Activated CD8-positive, alpha-beta T cell treated with anti-CD3 and anti-CD28 coated beads for 36 hours (primary cell): ENCODE measurements at places on chromosomes 6 and 20. TPM values are rescaled to one million over a fixed set of nuclear protein-coding genes. Genes with fewer than 3 reads are reported as not detected.

Gene ATP6V1G2
- 0.86 TPM for total RNA-seq

Gene HLA-DOB
- total RNA-seq, result 11.6 TPM

Gene ULBP3
- total RNA-seq, result 0.77 TPM

Gene PLCB4
- total RNA-seq, result not detected

Gene MACROD2
- total RNA-seq, result not detected

Gene DEFB129
- total RNA-seq, result not detected

Gene GPR6
- total RNA-seq, result not detected

Gene AVP
- not detected for total RNA-seq

Gene STMN3
- 17.8 TPM for total RNA-seq

Gene ABCF1
- total RNA-seq, result 86.9 TPM

Gene TAPBP
- 179 TPM for total RNA-seq

Gene NCR2
- 0.56 TPM for total RNA-seq

Gene CRISP2
- total RNA-seq, result not detected

Gene SOX18
- not detected for total RNA-seq

Gene FILIP1
- 0.07 TPM for total RNA-seq

Gene MTFR2
- 20.9 TPM for total RNA-seq

Gene BHLHE23
- total RNA-seq, result not detected

Gene BTBD3
- total RNA-seq, result 5.3 TPM

Gene STX11
- total RNA-seq, result 20.7 TPM

Gene GGTLC1
- not detected for total RNA-seq

Gene OR12D3
- not detected for total RNA-seq

Gene SDC4
- total RNA-seq, result 21.1 TPM

Gene VNN1
- total RNA-seq, result not detected

Gene C20orf173
- not detected for total RNA-seq

Gene DEF6
- 97.1 TPM for total RNA-seq

Gene PDE10A
- not detected for total RNA-seq

Gene PKIB
- 0.90 TPM for total RNA-seq

Gene TFAP2C
- total RNA-seq, result not detected

Gene NEURL2
- total RNA-seq, result 2.4 TPM

Gene PI3
- total RNA-seq, result not detected

Gene EFCAB8
- total RNA-seq, result 0.89 TPM

Gene HEY2
- not detected for total RNA-seq

Gene LATS1
- total RNA-seq, result 21.2 TPM

Gene OXT
- not detected for total RNA-seq

Gene MYCT1
- total RNA-seq, result not detected

Gene NRSN1
- not detected for total RNA-seq

Gene LHFPL5
- not detected for total RNA-seq
